Type B pancreatic cell (in vitro differentiated cells): ENCODE measurements at places on chromosomes 11 and 22.

DNA sequence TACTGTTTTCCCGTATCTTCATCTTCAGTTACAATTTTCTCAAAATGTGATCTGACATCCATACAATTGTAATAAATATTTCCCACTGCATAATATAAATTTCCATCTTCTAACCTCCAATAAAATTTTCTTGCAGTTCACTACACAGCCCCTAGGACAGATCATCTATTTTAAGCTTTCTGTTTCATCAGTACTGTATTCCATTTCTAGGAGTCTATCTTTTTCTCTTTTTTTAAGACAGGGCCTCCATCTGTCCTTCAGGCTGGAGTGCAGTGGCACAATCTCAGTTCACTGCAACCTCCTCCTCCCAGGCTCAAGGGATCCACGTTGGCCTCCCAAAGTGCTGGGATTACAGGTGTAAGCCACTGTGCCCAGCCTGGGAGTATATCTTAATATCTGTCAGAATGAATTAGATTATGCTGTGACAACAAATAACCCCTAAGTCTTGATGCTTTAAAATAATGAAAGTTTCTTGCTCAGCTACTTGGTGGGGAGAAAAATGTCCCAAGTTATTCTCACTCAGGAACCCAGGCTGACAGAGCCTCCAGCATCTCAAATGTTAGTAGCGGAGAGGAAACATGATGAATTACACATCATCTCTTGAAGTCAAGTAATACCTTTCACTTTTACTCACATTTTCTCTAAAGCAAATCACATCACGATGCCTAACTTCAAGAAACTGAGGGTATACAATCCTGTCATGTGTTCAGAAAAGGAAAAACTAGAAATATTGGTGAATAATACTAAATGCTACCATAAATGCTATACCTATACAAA, 92.2 kb downstream of the BUD13 start:
- no peak for DNase-seq

GRCh38 chr11:59291228-59291627, 67.5 kb upstream of the OR5AN1 start:
- no peak for DNase-seq

- DNase-seq, result no peak
These were observed 2.6 kb upstream of the ATG2A start for GRCh38 chr11:64919627-64920026.

- no peak for DNase-seq
These were observed 637.2 kb downstream of the ETS1 start for GRCh38 chr11:127950162-127950561.

DNA sequence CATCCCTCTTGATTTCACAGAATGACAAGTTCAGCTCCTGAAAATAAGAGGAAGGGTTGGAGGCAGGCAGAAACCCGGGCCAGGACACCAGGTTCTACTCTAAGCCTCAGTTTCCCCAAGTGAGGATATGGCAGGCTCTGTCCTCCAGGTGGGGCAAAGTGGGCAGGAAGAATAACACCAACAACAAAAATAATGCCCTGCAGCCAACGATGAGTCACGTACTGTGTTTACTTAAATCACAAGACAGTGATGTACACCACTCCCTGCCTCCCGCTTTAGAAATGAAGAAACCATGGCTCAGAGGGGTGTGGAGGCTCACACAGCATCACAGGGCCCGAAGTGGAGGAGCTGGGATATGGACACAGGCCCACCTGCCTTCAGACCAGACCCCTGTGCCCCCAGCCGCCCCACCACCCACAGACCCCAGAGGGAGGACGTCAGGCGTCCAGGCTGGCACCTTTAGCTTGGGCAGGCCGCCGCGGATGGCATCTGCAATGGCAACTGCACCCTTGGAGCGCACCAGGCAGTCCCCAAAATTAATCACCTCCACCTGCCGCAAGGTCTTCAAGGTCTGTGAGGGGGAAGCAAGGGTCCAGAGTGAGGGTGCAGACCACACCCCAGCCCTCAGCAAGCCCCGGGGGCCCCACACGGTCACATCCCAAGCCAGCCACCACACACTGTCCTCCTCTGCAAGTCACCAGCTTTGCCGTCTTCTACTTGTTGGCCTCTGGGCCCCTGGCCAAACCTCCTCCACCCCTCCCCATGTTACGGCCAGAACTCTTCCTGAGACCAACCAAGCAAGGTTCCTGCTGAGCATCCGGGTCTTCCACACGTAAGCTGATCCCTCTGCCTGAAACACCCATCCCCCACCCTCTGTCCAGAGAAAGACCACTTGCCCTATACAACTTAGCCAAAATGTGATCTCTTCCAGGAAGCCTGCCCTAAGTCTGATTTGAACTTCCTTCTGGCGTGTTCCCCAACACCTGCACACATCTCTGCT, 15.8 kb upstream of the CHADL start:
- DNase-seq, result no peak

- no peak for DNase-seq
These were observed 7.0 kb downstream of the EXPH5 start for GRCh38 chr11:108586600-108586999.

- no peak for DNase-seq
These were observed 39.8 kb downstream of the GAB2 start for GRCh38 chr11:78377625-78378418.

- no peak for DNase-seq
These were observed 53.0 kb downstream of the DDI1 start for GRCh38 chr11:104089481-104089880.

- no peak for DNase-seq
These were observed 672 bp downstream of the TMEM135 start for GRCh38 chr11:87038235-87038977.

- peak; percentile 60 for DNase-seq
These were observed 1081.6 kb downstream of the BRD1 start for GRCh38 chr22:48745842-48746788.
